NCI-H1694 treated with DMSO at 0.1 percent for 48 hours (cell line): ENCODE measurements at places on chromosomes 12 and 14.

DNA sequence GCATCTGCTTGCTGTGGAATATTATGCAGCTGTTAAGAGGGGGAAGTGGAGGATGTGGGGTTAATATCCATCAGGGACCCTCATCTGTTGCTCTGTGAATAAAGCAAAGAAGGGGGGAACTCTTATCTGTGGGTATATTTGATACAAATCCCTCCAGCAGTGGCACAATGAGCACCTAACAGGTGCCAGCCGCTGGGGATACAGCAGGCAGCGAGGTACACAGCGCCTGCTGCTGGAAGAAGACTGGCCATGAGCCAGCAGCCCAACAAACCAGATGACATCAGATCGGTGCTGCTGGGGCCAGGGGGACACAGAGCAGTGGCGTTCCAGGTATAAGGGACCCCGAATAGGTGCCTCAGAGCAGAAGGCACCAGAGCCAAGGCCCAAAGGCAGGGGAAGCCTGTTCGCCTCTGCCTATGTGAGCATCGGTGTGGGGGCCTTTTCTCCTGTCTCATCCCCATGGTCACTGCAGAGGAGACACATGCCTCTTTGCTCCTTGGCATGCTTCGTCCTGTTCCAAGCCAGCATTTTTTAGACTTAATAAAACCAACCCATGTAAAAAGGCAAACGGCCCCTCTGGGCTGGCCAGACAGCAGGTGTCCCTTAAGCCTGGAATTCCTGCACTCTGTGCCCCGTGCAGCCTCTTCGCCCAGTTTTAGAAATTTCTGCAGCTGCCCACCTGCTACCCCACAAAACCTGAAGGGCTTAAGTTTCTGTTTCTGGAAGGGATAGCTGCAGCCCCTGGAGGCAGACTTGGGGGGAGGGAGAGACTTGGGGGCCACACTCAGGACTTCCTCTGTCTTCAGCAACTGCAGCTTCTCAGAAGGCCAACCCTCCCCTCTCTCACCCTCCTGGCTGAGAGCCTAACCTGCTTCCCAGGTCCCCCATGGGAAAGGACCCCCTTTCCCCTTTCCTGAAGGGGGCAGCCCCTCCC lies 1.6 kb upstream of the CKB start:
- DNase-seq = no peak

DNA sequence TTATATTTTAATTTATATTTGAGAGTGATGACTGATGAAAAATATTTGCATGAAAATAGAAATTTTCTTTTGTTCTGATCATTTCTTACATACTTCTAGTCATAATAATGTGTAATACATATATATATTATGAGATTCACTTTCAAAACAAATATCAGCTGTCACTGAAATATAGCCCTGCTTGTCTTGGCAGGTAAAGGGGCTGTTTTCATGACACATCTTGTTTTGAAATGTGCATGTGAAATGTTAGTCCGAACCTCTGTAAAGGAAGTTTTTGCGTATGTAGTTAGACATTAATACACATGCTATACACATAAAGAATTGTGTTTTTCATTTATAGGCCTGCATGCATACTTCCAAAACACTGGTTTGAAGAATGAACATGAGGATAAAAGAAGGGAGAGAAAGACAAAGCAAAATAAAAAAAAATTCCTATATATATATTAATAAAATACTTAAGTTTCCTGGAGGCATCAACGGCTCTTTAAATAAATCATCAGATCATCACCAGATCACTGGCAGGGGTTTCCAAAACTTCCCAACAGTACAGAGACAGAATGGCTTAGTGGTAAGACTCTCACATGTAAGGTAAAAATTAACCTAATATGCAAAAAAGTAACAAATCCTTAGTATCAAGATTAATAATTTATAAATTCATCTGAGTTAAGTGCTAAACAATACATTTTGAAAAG lies 60.1 kb downstream of the SEL1L start:
- no peak for DNase-seq

DNA sequence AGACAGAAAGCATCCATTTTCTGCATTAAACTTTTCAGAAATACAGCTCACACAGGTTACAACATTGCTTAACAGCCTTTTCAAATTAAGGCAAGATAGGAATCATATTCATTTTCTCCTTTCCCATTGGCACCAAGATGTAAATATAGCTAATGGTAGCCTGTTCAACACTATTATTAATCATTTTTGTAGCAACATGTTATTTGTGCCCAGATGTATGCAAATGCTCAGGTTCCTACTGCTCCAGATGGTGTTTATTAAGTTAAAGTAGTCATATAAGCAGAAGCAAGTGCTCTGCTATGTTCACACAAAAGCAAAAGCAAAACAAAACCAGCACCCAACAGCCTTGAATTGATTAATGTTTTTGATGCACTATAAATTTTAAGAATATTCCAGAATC lies 1110.6 kb downstream of the SLC6A15 start:
- DNase-seq = peak; percentile 42

DNA sequence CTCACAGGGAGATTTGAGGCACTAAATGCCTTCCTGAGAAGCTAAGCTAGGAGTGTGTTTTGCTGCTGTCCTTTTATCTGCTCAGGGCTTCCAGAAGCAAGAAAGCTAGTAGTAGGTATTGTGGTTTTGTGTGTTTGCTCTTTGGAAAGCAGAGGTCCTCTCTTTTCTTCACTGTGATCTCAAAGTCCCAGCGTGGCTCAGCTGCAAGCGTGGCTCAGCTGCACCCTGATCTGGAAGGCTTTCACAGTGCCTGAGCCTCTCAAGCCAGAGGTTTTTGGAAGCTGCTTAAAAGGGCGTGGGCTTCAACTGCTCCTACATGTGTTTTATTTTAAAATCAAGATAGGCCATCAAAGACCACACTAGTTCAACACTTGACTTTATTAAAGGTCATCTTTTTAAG lies 337.4 kb upstream of the RGS6 start:
- peak; percentile 42 for DNase-seq

GRCh38 chr12:112087851-112088250 lies 20.7 kb downstream of the NAA25 start:
- no peak for DNase-seq

DNA sequence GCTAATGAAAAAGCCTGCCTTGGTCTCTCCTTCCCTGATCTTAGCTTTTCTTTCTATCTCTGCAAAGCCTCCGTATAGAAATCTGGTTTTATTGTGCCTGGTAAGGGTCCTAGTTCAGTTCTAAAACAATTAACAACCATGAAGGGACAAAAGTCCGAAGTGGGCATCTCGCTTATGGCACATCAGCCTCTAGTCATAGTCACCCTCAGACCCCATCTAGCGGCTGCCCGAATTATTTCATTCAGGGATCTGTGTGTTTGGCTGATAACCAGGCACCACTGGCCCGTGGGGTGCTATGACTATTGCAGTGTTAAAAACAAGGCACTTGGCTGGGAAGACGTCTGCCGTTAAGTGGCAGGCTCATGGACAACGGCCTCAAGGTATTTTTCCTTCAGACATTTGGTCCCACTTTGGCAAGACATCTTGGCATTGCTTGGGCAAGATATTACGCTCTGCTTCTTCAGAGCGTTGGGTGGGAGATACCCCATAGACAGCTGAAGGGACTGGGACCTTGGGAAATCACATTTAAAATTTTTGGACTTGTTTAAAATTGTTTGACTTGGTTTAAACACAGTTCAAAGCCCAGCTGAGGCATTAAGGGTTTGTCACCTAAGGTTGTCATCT lies 87.1 kb downstream of the SINHCAF start:
- DNase-seq = peak; percentile 80

- no peak for DNase-seq
Measured at GRCh38 chr12:69071091-69071370, 138.1 kb upstream of the CPM start.

GRCh38 chr12:48973941-48974673 lies 2.6 kb upstream of the WNT10B start:
- DNase-seq = no peak

- DNase-seq = no peak
Measured at GRCh38 chr14:50831726-50832168, 785 bp upstream of the NIN start.

DNA sequence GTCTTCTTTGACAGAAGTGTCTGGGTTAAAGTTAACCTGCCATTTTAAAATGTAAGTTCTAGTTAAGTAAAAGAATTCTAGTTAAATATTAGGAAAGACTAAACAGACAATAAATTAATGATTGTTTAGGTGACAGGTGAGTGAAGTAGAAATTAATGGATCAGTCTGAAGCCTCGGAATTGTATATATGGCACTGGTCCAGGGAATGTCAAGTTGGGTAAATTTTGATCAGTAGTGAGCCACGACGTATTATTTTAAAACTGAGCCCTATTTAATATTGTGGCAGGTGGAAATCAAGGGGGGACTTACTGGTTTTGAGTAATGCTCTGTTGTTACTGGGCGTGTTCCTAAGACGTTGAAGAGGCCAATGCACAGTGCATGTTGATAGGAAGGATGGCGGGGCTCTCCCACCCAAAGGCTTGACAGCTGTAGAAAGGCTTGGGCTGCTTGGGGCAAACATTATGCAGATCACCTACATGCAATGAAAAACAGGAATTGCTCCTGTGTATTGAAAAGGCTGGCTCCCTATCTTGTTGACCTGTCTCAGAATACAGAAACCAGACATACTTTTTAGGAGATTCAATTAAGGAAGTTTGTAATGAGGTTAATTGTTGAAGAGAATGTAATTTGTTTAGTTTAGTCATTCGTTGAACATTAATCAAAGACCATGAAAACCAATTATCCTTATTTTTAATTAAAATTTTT lies 5.9 kb upstream of the PPFIBP1 start:
- no peak for DNase-seq

DNA sequence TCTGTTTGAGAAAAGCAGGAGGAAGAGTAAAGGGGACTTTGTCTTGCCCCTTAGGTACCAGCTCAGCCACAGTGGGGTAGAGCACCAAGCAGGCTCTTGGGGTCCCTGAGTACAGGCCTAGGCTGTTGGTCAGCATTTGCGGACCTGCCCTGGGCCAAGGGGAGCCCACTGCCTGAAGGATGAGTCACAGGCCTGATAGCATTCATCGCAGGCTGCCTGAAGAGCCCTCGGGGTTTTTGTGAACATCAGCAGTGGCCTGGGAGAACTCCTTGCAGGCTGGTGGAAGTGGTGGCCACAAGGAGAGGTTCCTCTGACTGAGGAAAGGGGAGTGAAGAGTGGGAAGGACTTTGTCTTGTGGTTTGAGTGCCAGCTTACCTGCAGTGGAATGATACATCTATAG lies 25.0 kb upstream of the P2RX7 start:
- no peak for DNase-seq

DNA sequence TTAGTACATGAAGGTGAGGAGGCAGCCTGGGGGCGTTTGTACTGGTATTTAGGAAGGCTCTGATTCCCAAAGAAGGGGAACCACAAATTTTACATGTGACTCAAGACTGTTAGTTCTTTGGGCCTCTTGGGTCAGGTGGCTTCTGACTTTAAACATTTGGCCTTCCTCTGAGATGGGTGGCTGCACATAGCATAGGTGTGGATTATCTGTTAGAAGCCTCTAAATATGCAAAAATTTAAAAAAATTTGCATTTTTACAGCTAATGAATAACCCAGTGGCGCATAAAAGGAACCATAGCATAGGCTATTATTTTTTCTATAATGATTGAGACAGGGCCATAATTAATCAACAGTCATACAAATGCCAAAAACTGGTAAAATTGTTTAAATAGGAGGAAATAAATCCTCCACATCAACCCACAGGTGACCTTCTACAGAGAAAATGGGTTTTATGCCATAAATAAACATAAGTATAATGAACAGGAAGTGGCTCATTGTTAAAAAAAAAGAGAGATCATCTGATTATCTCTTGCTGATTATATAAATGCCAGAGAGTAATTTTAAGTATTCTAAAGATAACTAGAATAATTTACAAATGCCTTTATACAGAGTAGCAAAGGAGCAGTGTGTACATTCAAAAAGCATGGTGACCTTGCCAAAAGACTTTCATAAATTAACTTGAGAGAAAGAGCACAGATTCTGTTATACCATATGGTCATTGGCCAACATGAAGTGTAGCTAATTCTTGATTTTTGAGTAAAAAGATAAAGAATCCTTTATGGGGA lies 284.2 kb upstream of the ATP2B1 start:
- DNase-seq = no peak

DNA sequence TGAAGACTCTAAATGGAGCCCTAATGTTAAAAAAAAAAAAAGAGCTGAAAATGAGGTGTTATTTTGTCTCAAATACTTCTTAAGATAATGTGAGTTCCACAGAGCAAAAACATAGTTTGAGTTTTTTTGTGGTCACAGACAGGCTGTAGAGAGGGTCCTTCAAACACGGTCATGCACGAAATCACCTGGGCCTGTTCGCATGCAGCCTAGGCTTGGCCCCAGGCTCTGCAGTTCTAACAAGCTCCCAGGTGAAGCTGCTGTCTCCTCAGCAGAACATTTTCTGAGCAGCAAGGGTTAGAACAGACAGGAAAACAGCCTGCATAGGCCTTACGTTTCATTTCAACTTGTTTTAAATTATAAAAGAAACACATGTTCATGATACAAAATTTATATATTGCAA lies 65.4 kb upstream of the TBPL2 start:
- DNase-seq = no peak

DNA sequence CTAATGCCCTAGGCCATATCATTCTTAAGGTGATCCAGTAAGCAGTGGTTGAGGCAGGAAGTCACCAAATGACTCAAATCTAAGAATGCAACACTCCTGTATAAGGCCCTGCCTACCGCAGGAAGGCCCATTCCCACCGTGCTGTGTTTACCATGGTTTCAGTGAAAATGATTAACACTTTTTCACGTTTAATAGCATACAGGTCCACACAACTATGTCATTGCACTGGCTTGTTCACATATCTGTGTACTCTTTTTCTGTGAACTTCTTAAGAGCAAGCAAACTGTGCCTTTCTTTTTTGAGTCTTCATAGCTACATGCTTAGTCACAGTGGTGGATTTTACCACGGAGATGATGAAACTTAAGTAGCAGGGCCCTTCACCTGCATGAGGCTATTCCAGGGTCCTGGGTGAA lies 214.9 kb downstream of the CNTN1 start:
- DNase-seq = no peak

- no peak for DNase-seq
Measured at GRCh38 chr12:55847603-55848291, 5.0 kb upstream of the MMP19 start.
